Gastrocnemius medialis (tissue), 4 donors: ENCODE measurements at places on chromosomes 7 and 10. TPM values are rescaled to one million over a fixed set of nuclear protein-coding genes. Genes with fewer than 3 reads are reported as not detected.

DNA sequence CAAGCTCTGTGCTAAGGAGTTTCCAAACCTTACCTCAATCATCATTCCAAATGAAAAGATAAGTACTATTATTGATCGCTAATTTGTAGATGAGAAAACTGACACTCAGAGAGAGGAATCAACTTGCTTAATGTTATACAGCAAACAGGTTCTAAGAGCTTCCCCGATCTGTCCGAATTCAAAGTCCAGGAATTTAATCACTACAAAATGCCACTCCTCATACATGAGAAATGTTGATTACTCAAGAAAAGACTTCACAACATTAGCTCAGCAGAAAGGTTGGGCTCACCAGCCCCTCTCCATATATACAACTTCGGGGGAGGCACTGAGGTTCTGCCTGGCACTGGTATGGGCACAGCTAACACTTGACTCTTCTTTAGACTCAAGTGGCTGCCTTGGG lies 80.7 kb downstream of the SLC16A9 start:
- no peaks in the 10 kb centered on the region for H3K4me1 ChIP-seq
- DNase-seq, result no peak
- no peak overlapping the region for H3K4me3 ChIP-seq
- H3K27me3 ChIP-seq, result no peaks in the 10 kb centered on the region

DNA sequence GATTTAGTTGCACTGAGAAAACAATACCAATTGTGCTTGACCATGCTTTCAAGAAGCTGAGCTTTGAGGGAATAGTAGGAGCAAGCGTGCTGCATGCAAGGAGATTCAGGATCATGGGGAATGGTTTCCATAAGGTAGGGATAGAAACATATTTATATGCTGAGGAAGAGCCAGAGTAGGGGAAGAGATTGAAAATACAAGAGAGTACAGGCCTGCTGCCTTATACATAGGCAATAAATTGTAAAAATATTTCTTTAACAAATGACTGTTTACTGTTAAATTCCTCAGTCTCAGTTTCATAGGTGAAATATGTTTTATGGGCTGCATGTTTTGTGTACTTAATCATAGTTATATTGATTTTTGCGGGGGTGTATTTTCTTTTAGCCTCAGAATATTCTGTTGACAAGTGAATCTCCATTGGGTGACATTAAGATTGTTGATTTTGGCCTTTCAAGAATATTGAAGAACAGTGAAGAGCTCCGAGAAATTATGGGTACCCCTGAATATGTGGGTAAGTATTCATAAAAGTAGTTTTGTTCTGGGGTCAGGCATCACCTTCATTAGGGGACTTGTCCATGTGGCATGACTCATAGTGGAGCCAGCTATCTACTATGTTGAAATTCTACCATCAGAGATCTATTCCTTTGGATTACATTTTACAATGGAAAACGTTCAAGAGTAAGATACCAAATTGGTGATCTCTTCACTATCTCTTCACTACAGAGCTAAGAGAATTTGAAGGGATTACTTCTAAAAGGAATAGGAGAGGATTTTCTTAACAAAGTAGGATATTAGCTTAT lies 36.5 kb downstream of the STK17A start:
- H3K27ac ChIP-seq, result no peak overlapping the region
- H3K4me3 ChIP-seq, result no peak overlapping the region
- no peak for DNase-seq
- H3K27me3 ChIP-seq, result no peaks in the 10 kb centered on the region

The ETV1 gene
- 2.0 TPM for total RNA-seq

DNA sequence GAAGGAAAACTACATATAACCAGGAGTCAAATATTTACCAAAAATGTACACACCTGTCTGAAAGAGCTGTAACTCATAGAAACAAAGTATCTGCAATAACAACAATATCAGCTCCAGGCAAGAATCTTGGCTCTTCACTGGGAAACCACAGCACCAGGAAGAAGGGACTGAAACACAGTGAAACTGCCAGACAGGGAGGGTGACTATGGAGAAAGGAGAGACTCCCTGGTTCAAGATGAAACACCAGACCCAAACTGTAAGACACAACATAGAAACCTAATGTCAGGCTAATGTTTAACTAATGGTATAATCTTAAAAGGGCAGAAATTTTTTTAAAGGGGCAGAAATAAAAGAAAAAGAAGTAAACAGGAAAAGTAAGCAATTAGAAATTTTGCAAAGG lies 11.5 kb upstream of the TAS2R39 start:
- no peaks in the 10 kb centered on the region for H3K27me3 ChIP-seq
- DNase-seq, result no peak
- H3K4me3 ChIP-seq, result no peak overlapping the region

DNA sequence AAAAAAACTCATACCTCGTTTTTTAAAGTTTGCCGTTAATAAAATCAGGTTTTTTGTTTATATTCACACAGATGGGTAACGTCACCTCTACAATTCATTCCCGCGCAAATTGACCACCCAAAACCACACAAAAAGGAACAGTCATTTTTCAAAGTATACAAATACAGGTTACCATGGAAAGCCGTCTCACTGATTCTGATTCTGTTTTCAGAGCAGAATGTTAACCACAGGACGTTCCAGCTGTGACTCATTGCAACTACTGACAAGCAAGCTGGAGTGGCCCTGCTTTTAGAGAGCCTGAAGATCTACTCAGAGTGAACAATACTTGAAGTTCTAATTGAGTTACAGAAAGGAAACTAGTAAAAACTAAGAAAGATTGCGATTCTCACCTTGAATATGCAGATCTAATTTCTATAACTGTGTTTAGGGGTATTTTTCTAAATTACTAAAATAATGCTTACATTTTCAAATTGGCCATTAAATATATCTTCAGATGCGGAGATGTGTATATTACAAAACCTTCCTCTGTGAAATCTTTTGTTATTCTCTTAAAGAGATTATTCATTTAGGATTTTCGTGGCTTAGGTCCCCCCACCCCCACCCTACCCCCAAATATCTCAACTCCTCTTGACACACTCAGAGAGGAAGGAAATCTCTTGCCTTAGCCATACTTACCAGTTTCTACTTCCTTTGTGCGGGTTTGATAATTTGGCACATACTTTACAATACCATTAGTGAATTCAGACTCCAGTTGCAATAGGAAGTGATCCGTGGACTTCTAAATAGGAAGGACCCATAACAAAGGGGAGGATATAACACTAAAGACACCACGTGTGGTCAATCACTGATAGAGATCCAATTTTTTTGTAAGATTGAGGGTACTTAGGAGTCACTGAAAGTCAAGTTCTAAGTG lies 106.0 kb downstream of the CUBN start:
- no peak overlapping the region for H3K4me3 ChIP-seq
- no peak for DNase-seq
- H3K27ac ChIP-seq, result peak overlapping the region; percentile 45
- no peaks in the 10 kb centered on the region for H3K36me3 ChIP-seq
- no peaks in the 10 kb centered on the region for H3K4me1 ChIP-seq

- no peak overlapping the region for H3K4me3 ChIP-seq
- H3K4me1 ChIP-seq, result peaks cover 8% of the 10 kb centered on the region
- H3K27me3 ChIP-seq, result no peaks in the 10 kb centered on the region
- no peak for DNase-seq
- H3K36me3 ChIP-seq, result no peaks in the 10 kb centered on the region
Observed at GRCh38 chr10:91551856-91552255, 81.0 kb downstream of the PPP1R3C start.
